Dorsolateral prefrontal cortex (tissue), 122 donors: ENCODE measurements at places on chromosomes 1 and 21.

DNA sequence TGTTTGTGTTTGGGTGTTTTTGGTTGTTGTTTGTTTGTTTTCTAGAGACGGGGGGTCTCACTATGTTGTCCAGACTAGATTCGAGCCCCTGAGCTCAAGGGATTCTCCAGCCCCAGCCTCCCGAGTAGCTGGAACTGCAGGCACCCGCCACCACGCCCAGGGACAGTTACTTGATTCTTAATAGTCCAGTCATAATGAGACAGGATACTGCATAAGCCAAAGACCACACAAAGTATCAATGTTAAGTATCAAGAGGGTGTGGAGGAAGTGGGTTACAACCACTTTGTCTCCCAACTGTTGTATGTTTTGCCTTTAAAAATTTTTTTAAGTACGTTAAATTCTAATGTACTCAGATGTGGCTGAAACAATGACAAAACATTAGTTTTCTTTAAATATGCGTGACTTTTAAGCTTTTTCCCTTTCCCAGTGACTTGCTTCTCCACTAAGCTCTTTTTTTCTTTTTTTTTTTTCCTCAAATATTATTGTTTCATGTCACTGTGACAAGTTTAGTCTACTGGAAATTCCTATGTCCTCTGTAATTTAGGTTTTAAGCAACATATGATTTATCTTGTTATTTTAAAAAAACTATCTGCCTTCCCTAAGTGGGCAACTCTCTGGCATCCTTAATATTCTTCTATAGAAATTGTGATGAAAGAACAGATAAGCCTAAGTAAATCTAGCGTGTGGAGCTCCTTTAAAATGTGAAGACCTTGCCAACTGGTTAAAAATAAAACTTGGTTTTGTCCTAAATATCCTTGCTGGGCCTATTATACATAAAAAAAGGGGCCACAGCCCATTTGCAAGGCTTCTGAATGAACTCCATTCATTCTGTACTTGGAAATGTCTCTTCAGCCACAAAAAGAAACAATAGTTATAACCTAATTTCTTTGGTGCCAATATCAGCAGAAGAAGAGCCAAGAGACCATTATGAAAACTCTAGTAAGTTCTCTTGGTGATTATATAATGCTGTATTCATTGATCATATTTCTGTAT, 56.2 kb upstream of the DPH5 start:
- DNase-seq = no peak

DNA sequence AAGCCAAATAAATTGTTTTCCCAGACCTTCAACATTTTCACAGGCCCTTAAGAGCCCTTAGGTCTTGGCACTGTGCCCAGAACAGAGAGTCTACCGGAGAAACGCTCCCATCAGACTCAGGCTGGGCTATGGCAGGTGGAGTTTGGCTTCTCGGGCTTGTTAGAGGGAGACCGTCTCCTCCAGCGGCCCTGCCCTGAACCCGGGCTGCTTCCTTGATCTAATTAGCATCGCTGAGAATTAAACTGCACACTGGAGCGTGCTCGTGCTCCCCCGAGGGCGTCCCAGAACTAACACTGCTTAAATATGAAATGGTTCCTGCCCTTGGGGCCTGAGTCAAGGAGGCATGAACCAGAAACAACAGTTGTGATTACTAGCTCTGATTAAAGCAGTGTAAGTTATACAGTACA, 634.4 kb downstream of the MATN1 start:
- DNase-seq = no peak

DNA sequence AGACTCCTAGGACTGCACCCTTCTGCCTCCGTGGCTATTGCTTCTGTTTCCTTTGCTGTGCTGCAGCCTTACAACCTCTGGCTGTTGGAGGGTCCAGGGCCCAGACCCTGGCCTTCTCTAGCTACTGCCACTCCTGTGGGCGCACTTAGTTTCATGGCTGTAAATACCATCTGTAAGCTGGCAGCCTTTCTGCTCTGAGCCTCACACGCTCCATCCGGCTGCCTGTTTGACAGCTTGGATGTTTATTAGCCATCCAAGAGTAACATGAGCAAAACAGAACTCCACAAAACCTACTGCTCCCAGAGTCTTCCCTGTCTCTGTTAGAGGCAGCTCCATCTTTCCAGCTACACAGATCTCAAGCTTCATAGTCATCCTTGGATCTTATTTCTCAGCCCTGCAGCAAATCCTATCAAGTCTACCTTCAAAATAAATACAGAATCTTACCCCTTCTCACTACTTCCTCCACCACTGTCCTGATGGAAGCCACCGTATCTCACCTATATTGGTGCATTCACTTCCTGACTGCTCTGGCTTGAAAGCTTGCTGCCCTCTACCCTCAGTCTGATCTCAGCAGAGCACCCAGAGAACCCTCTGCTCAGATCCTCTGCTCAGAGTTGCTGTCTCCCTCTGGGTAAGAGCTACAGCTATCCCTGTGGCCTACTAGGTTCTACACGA, 19.1 kb downstream of the SLC25A33 start:
- no peak for DNase-seq

GRCh38 chr1:68174738-68175113, 57.6 kb downstream of the WLS start:
- no peak for DNase-seq

DNA sequence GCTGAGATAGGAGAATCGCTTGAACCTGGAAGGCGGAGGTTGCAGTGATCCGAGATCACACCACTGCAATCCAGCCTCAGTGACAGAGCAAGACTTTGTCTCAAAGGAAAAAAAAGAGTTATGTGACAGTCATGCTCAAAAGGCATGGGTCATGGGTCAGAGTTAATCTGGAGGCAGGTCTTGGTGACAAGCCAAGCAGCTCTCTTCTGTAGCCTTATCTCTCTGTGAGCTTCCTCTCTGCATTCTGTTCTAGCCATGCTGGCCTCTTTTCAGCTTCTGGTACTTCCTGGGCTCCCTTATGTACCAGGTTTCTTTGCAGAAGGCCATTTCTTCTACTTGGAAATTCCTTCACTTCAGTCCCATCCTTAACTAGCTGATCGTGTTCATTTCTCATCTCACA, 63.6 kb downstream of the NGF start:
- no peak for DNase-seq

- no peak for DNase-seq
These were observed 83.1 kb downstream of the VWA5B1 start for GRCh38 chr1:20373764-20374163.

DNA sequence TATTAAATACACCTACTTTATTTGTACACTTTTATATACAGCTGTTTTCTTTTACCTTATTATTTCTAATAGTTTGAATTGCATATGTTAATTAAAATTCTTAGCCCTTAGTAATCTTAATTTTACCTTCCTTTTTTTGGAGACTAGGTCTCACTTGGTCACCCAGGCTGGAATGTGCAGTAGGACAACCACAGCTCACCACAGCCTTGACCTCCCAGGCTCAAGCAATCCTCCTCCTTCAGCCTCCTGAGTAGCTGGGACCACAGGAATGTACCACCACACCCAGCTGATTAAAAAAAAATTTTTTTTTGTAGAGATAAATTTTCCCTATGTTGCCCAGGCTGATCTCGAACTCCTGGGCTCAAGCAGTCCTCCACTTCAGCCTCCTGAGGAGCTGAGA, 15.0 kb upstream of the SDC3 start:
- no peak for DNase-seq

- no peak for DNase-seq
These were observed 2.2 kb downstream of the ERRFI1 start for GRCh38 chr1:8023995-8024313.

- no peak for DNase-seq
These were observed 1077.0 kb upstream of the NCAM2 start for GRCh38 chr21:19921211-19921610.

DNA sequence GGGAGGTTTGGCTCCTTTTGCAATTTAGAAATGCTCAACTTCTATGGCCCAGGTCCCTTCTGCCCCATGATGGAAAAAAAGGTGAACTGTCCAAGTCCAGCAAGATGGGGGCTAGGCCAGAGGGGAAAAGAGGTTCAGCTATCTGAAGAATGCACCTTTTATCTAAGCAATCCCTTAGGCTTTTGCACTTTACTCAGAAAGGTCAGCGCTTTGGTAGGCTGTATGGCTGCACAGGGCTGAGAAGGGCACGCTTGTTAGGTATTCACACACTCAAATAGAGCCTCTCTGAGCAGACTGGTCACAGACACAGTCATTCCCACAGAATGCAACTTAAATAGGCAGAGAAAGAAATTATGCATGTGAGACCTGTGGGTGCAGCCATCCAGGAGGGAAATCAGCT, 31.0 kb downstream of the KANK4 start:
- DNase-seq = no peak

- no peak for DNase-seq
These were observed 829 bp downstream of the ADAR start for GRCh38 chr1:154607106-154607608.

DNA sequence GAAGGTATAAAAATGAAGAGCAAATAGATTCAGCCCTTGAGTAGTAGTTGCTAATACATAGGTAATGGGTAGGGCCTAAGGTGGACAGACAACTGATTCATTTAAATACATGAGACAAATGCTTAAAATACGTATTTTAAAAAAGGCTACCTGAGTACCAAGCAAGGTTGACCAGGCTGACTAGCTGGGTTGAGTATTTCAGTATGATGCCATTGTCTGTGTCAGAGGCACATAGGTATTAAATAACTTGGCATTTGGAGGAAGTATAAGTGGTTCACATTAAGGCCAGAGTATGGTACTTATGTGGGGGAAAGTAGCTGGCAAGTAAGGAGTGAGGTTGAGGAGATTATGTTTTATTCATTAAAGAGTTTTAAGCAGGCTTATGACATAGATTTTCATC, 19.4 kb downstream of the NEK7 start:
- no peak for DNase-seq

DNA sequence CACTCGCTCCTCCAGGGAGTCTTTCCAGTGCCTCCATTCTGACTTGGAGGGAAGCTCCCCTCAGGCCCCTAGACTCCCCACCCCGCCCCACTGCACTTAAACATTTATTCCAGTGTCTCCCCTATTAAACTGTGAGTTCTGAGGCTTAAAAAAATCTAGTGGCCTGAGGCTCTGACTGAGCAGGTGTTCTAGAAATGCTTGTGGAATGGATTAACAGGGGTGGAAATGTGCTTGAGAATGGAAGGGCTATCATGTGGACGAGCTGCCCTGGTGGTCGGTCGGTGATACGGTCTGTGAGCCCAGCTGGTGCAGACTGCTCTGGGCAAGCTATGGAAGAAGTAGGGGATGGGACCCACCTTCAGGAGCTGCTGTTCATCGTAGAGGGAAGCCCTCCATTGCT, 130.2 kb downstream of the PEX14 start:
- no peak for DNase-seq

DNA sequence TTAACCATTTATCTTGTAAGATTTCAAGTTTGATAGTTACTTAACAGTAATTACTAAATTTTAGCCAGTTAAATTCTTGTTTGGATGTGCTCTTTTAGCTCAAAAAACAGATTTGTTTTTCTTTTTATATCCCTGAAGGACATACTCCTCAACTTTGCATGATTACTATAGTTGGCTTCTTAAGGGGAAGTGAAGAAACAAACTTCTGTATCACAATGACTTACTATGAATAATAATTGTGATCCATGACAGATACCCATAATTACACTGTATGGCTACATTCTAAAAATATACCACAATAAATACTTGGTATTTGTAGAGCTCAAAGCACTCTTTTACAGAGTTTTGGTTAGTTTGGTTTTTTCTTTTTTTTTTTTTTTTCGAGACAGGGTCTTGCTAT, 55.8 kb downstream of the IARS2 start:
- DNase-seq = no peak

DNA sequence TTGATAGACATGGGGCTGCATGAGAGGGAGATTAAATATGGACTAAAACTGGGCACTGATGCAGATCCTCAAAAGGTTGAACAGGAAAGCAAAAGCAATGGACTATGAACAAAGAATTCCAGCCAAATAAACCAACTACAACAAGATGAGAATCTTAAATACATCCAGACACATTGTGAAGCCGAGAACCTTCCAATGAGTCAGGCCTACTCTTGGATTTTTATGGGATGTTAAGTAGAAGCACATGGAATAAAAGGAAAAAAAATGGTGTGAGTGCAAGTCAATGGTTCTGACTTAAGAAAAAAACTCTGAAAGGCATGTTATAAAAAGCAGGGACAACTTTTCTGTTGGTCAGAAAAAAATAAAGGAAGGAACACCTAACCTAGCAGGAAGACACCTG, 227.2 kb downstream of the DPYD start:
- no peak for DNase-seq

GRCh38 chr21:34944015-34944755, 104.9 kb downstream of the RUNX1 start:
- DNase-seq = no peak

- no peak for DNase-seq
These were observed 19.5 kb upstream of the SH2D2A start for GRCh38 chr1:156836041-156836654.

DNA sequence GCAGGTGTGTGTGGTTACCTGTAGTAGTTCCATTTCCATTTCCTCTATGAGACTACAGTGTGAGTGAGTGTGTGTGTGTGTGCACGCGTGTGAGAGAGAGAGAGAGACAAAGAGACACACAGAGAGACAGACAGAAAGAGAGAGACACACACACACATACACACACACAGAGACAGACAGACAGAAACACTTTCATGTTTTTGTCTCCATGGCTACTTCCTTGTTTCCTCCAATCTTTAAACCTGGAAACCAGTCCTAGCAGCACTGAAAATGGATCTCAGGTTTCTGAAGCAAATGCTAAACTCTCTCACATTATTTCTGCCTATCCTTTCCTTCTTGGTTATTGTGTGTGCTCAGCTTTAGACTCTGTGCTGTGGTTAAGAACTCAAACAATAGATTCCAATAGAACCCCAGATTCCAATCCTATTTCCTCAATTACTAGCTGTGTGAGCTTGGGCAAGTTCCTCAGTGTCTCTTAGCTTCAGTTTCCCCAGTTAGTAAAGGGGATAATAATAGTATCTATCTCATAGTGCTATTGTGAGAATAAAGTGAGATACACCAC, 22.4 kb upstream of the ABCD3 start:
- DNase-seq = no peak

DNA sequence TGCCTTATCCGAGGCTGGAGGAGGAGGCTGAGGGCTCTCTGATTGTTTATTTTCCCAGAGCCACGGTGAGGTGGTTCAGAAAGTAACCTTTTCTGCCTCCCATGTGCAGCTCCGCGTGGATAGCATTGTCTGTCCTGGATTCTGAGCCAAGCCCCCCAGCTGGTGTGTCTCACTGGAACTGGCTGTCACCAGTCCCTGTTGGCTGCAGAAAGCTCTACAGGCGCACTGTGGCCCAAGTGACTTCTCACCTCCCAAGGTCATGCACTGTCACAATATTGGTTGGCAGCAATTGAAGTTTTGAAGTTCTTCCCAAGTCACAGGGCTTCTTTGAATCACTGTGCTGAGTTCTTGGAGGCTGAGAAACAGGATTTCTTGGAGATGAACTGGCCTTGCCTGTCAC, 8.2 kb downstream of the BMP8A start:
- DNase-seq = no peak

- no peak for DNase-seq
These were observed 78.9 kb downstream of the UBE2U start for GRCh38 chr1:64282351-64282750.
